ENCODE measurements at places on chromosomes 4 and X.

- DNase-seq = no peak
Observed at GRCh38 chr4:104022831-104023230, 303.0 kb upstream of the TACR3 start.

DNA sequence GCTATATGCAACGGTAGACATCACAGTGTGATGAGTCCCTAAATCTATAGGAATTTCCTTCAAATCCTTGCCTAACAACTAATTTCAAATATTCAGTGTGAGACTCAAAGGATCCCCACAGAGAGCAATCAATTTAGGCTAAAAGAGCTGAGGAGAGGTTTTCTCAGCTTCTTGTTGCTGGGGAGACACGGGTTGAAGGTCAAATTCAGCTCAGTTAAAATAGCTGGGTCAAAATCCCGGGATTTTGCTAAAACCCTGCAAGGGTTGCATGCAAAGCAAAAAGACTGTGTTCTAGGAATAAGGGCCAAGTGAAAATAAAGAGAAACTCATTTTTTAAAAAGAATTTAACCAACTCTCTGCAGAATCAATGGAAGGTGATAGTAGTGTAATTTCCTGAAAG lies 1073.4 kb downstream of the NLGN4X start:
- DNase-seq = no peak

DNA sequence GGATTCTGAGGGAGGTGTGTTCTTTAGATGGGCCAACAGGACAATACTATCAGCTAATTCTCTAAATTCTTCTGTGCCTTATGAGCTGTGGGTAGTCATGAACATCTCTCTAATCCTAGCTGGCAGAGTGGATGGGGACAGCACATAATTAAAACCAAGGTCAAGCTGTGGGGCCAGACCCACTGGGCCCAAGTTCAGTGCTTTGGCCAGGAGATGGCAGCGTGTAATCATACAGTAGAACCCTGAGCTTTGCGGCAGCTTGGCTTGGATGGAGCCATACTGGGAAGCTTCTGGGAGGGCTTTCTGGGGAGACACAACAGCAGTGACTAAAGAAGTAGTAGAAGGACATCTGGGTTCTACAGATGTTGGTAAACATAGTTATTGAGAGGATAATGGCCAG lies 140.3 kb upstream of the CXCL13 start:
- peak; percentile 9 for DNase-seq

DNA sequence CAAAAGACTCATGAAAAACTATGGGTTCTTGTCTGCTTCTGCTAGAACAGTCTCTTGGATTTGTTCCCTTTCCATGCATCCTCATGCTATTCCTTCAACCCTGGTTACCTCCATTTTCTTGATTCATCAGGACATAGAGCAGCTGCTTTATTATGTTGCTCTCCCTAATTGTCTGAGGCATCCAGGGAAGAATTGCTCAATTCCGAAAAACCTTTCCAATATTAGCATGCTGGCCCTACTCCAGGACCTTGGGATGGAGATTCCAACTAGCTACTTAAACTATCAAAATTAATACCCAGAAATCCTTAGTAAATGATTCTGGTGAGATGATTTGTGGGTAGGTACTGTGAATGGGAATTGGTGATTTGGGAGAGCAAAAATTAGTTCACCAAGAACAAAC lies 56.6 kb upstream of the FAM47B start:
- no peak for DNase-seq

DNA sequence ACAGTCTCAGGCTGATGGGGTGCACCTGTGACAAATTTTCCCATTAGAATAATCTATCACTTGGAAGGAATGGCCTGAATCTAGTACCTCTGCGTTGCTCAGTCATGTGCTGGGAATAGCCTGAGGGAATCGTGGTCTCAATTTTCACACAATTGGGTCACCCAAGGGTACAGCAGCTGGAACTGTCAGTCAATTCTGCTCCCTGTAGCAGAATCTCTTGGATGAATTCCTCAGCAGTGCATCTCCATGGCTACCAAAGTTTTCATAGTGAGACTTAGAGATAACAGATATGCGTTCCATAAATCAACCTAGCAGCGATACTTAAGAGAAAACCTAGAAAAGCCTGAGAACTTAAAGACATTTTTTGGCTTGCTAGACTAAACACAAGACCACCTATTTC lies 288.7 kb upstream of the CTSO start:
- DNase-seq = no peak

DNA sequence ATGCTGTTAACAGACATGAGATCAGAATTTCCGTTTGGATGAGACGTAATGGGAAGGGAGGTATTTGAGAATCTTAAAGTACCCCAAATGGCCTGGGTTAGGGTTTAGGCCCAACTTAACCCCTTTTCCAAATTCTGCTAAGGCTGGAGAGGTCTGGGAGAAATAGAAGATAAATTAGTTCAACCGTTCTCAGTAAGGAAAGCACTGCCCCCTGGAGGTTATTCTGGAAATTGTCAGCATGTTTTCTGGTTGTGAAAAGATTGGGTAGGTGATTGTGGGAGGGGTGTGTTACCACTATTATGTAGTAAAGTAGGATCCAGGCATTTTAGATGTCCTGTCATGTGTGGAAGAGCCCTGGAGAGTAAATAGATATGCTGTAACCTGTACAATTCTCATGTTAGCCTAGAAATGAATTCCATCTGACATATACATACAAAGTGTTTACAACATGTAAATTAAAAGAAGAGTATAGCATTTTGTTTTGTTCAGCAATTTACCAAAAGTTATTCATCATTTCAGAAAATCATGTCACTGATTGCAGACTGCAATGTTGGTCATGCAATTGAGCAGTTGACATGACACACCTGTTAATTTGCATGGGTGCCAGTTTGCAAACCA lies 26.8 kb upstream of the GRXCR1 start:
- no peak for DNase-seq

GRCh38 chr4:147003956-147004809 lies 58.5 kb upstream of the TTC29 start:
- DNase-seq = no peak

GRCh38 chr4:36206012-36206411 lies 38.3 kb downstream of the ARAP2 start:
- DNase-seq = no peak

- no peak for DNase-seq
Observed at GRCh38 chrX:125203737-125204578, 115.7 kb upstream of the TEX13C start.

- no peak for DNase-seq
Observed at GRCh38 chrX:119635799-119636198, 29.6 kb upstream of the NKRF start.

DNA sequence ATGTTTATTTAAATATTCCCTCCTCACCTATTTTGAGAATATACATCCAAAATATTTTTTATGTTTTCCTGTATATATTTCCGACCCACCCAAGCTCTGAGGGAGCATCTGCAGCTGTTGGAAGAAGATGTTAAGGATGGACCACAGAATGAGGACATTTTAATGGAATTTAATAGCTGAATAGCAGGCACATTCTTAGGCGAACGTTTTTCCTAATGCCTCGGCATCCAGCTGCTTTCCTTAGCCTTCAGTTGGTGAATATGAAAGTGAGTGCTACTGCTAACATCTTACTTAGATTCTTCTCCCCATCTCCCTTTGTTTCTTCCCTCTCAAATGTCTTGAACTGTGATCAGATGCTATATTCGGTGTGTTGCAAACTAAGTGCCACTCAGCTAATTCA lies 158.0 kb upstream of the CTSO start:
- DNase-seq = no peak

DNA sequence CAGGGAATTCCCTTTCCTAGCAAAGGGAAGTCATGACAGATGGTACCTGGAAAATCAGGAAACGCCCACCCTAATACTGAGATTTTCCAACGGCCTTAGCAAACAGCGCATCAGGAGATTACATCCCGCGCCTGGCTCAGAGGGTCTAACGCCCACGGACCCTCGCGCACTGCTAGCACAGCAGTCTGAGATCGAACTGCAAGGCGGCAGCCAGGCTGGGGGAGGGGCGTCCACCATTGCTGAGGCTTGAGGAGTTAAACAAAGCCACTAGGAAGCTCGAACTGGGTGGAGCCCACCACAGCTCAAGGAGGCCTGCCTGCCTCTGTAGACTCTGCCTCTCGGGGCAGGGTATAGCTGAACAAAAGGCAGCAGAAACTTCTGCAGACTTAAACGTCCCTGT lies 507.7 kb downstream of the ZIC3 start:
- no peak for DNase-seq

DNA sequence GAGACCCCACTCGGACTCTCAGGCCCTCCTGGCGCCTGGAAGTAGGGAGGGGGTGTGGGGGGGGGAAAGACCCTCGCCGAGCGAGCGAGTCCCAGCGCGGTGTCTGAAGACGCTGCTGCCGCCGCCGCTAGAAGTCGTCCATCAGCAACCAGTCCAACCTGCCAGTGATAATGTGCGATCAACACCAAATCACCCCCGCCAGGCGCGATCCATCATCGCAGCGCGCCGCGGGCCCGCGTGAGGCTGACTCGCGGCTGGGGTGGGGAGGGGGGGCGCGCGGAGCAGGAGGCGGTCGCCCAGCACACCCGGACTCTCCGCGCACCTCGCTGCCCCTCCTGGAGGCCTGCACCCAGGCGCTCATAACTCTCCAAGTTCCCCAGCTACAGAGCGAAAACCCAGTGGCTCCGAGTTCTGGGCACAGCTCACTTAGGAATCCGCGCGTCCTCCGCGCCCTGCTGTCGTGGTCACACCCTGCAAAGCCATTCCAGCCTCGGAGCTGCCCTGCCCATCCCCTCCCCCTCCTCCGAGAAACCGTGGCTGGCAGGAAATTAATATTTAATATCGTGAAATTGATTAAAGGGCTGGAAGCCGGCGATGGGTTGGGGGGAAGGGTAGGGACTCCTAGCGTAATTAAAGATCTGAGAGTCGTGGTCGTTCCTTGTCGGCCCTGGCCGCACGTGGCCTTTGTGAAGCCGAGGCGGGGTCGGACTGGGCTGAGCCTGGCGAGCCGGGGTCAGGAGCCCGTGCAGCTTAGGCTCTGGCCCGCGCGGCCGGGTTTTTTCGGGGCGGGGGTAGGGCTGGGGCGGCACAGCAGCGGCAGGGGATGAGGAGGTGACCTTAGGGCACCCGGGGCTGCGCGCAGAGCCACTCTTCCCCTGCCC lies 58.1 kb upstream of the BCOR start:
- DNase-seq = no peak

DNA sequence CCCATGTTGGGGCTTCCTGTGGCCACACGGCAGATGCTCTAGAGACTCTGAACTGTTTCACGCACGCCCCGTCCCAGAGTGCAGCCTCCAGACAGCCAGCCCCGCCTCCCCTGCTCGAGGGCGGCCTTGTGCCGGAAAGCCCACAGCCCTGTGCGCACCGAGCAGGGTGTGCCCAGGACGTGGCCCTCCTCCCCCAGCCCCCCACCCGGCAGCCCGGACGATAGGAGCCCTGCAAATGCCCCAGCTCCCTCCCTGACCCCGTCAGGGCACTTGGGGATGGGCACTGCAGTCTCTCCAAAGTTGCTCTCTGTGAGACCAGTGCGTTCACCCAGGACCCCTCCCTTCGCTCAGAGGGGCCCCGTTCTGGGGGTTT lies 37.3 kb downstream of the ADRA2C start:
- DNase-seq = no peak

GRCh38 chr4:23015821-23016220 lies 323.1 kb downstream of the GBA3 start:
- DNase-seq = no peak

DNA sequence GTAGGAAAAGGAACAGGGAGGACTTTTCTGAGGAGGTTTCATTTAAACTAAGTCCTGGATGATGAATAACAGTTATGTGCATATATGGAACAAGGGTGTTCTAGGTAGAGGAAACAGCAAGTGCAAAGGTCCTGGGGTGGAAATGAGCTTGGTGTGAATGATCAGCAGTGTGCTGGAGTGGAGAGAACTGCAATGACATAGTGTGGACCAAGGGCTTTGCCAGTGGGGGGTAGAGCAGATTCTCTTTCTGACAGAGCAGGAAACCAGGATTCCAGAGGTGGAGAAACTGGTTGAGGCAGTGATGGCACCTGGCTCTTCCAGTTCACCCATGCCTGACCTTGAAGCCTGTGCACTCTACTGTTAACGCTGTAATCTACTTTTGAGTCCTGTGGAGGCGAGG lies 1.7 kb downstream of the PPP1R3F start:
- no peak for DNase-seq
